ENCODE measurements at places on chromosomes 5 and 9.
A peak's percentile ranks its signal among the peaks of the same experiment; 100 is the strongest.

DNA sequence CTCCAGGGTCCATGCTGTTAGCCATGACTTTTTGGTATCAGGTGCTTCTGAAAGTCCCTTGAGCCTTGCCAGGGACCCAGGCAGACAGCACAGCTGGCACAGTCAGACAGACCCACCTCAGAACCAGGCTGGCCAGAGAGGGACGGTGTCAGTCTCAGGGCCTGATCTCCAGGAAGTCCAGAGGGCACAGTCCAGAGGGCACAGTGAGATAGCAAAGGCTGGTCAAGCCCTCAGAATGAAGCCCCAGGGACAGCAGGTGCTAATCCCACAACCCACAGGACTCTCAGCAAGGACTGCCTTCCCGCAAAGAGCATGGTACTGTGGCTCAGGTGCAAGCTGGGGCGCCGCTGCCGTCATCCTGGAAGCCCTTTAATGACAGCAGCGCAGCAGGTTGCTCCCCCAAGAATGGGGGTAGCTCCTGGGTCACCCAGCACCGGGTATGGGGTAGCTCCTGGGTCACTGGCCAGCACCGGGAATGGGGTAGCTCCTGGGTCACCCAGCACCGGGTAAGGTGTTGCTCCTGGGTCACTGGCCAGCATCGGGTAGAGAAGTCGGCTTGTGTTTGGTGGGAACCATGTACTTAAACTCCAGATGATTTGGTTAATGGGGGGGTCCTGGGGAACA, 105.6 kb upstream of the PHYKPL start:
- no peak overlapping the region for H3K27ac ChIP-seq
- DNase-seq, result no peak
- H3K4me3 ChIP-seq, result no peak overlapping the region
- no peaks in the 10 kb centered on the region for H3K27me3 ChIP-seq
- peaks cover 10% of the 10 kb centered on the region for H3K4me1 ChIP-seq
- H3K36me3 ChIP-seq, result no peaks in the 10 kb centered on the region

GRCh38 chr9:37542895-37543294, 33.3 kb downstream of the FBXO10 start:
- H3K36me3 ChIP-seq, result no peaks in the 10 kb centered on the region
- H3K27me3 ChIP-seq, result no peaks in the 10 kb centered on the region
- no peak overlapping the region for H3K4me3 ChIP-seq

- H3K27ac ChIP-seq, result peak overlapping the region; percentile 85
- no peak overlapping the region for H3K4me3 ChIP-seq
- no peaks in the 10 kb centered on the region for H3K27me3 ChIP-seq
- H3K36me3 ChIP-seq, result no peaks in the 10 kb centered on the region
- H3K4me1 ChIP-seq, result peaks cover 26% of the 10 kb centered on the region
These were observed 65.0 kb downstream of the PRRT1B start for GRCh38 chr9:131610231-131610761.

GRCh38 chr5:8391911-8392310, 523.0 kb downstream of the MTRR start:
- peak; percentile 62 for DNase-seq
- H3K36me3 ChIP-seq, result no peaks in the 10 kb centered on the region
- no peak overlapping the region for H3K4me3 ChIP-seq
- H3K27me3 ChIP-seq, result no peaks in the 10 kb centered on the region
- peak overlapping the region; percentile 63 for H3K27ac ChIP-seq

DNA sequence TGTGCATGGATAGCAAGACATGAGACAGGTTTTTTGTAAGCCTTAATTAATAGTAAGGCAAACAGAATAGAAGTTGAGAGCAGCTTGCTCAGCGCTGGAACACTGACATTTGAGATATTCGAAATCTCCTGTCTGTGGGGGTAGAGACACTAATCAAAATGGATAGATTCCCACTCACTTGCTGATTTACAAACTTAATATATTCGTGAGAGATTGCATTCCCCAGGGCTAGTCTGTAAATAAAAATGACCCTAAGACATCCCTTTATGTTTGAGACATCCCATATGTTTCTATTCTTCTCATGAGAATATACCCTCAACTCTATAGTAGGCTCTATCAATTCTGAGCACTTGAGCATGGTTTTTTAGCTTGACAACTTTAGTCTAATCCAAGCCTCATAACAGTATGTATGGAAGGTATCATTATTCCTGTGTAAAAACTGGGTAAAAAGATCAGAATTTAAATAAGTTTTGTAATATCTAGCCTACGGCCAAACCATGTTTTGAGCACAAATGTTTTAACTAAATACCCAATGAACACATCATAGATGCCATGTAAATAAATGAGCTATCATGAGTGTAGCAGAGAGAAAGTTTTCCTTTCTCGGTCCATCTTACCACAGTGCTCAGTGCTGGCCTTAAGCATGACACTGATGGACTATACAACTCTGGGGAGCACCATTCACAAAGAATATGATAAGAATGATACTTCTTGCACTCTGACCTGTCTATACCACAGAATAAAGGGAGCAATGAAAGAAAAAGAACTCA, 609.2 kb downstream of the PSAT1 start:
- no peaks in the 10 kb centered on the region for H3K36me3 ChIP-seq
- no peak overlapping the region for H3K27ac ChIP-seq
- H3K27me3 ChIP-seq, result no peaks in the 10 kb centered on the region
- DNase-seq, result no peak
- H3K4me3 ChIP-seq, result no peak overlapping the region
- no peaks in the 10 kb centered on the region for H3K4me1 ChIP-seq
